Right lung (tissue), 10 donors: ENCODE measurements at places on chromosomes 6 and 20.

- DNase-seq, result no peak
Observed at GRCh38 chr6:68649669-68650068, 14.6 kb downstream of the ADGRB3 start.

- no peak for DNase-seq
Observed at GRCh38 chr6:7392402-7392801, 2.8 kb downstream of the RIOK1 start.

DNA sequence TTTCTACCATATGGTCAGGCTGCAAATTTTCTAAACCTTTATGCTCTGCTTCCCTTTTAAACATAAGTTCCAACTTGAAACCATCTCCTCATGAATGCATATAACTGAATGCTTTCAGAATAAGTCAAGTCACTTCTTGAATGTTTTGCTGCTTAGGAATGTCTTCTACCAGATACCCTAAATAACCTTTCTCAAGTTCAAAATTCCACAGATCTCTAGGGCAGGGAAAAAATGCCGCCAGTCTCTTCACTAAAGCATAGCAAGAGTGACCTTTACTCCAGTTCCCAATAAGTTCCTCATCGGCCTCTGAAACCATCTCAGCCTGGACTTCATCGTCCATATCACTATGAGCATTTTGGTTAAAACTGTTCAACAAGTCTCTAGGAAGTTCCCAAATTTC is 1011.2 kb upstream of the CITED2 start:
- no peak for DNase-seq

DNA sequence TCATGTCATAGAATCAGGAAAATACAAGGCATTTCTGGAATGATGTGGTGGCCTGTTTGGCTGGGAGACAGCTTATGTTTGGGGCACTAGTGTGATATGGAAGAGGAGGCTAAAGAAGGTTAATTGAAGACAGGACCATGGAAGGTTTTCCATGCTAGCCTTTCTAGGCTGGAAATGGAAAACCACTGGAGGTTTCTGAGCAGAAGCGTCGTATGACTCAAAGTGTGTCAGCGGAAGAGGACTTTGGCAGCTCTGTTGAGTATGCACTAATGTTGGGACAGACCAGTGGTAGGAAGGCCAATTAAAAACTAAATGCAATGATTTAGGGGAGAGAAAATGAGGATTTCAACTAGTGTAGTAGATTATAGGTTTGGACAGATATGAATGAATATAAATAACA is 413.1 kb downstream of the PLCB1 start:
- no peak for DNase-seq

GRCh38 chr6:154371281-154371680 is 14.7 kb upstream of the IPCEF1 start:
- DNase-seq, result peak; percentile 28

DNA sequence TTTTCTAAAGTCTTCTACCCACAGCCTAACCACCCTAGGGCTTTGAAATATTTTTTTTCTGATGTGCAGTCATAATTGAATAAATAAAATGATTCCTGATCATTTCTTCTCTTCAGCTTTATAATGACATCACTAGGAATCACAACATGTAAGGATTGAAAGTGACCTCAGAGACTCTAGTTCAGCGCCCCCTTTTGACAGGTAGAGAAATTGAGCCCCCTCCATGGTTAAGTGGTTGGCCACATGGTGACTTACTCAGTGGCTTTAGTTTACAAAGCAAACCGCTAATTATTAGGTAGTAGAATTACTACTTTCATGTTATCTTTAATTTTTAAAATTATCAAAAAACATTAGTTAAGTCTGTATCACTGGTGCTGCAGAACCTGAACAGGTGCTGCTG is 13.3 kb upstream of the SLC2A12 start:
- no peak for DNase-seq

GRCh38 chr6:4653141-4653540 is 123.1 kb upstream of the CDYL start:
- no peak for DNase-seq
